ENCODE measurements at places on chromosomes 1 and 21.

- no peak for DNase-seq
Observed at GRCh38 chr1:76082062-76082461, 7.5 kb downstream of the ST6GALNAC3 start.

- no peak for DNase-seq
Observed at GRCh38 chr1:112520166-112520565, 11.4 kb downstream of the WNT2B start.

GRCh38 chr1:11535316-11535715 lies 56.4 kb downstream of the DISP3 start:
- no peak for DNase-seq

DNA sequence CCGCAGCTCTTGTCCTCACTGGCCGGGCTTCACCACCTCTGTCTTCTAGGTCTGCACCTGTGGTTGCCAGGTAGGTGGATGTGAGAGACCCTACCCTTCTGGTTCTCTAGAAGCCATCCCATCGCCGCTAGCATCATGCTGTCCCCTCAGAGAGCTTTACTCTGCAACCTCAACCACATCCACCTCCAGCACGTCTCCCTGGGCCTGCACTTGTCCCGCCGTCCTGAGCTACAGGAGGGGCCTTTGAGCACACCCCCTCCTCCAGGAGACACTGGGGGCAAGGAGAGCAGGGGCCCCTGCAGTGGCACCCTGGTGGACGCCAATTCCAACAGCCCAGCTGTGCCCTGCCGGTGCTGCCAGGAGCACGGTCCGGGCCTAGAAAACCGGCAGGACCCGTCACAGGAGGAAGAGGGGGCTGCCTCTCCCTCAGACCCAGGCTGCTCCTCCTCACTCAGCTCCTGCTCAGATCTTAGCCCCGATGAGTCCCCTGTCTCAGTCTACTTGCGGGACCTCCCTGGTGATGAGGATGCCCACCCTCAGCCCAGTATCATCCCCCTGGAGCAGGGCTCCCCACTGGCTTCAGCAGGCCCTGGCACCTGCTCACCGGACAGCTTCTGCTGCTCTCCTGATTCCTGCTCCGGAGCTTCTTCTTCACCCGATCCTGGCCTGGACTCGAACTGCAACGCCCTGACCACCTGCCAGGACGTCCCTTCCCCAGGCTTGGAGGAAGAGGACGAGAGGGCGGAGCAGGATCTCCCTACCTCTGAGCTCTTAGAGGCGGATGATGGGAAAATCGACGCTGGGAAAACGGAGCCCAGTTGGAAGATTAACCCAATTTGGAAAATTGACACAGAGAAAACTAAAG lies 1.2 kb downstream of the RUSC1 start:
- DNase-seq, result no peak

DNA sequence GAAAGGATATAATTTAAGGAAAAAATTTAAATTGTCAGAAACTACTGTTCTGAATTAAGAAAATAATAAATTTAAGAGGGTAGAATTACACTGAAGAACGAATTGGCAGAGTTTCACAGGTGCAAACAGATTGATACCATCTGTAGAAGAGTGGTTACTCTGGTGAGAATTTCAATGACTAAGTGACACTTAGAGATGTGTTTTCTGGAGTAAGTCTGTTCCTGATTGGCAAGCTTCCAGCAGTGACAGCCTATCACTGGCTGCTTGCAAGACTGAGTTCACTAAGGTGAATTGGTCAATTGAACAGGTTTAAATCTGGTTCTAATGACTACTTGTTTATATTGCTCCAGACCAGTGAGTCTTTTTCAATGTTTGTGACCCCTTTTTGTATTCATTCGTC lies 838.2 kb upstream of the RGS18 start:
- DNase-seq, result no peak

GRCh38 chr1:1205769-1206375 lies 520 bp downstream of the TNFRSF18 start:
- no peak for DNase-seq

- DNase-seq, result no peak
Observed at GRCh38 chr1:87973896-87974295, 645.2 kb downstream of the LMO4 start.

- no peak for DNase-seq
Observed at GRCh38 chr1:246506367-246506673, 759 bp downstream of the SMYD3 start.

GRCh38 chr1:104760017-104760416 lies 1010.3 kb downstream of the AMY1C start:
- no peak for DNase-seq

GRCh38 chr1:152502496-152503180 lies 8.0 kb upstream of the LCE5A start:
- DNase-seq, result no peak

DNA sequence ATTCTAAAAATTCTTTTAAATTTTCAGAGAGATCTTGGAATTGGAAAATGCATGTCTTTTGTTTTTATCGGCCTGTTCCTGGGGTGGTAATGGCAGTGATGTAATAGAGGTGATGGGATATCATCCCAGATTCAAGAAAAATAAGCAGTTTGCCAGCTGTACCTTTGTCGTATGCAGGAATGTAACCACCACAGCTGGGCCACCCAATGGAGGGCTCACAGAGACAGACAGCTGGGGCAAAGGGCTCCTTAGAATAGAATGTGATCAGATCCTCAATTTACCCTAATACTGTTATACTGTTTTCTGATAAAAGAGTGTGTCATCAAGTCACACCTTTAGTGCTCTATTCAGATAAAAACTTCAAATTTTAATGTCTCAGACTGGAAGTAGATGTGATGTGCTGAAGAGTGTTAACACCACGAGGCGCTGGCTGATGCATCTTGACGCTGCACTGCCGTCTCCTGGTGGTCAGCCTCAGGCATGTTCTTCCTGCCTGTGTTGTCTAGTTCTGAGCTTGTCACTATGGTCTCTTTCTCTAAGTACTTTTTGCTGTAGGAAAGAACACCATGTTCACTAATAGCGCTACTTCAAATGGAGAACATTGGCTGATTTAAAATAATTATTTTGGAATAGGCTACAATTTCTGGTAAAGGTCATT lies 78.8 kb downstream of the C1orf21 start:
- DNase-seq, result no peak

DNA sequence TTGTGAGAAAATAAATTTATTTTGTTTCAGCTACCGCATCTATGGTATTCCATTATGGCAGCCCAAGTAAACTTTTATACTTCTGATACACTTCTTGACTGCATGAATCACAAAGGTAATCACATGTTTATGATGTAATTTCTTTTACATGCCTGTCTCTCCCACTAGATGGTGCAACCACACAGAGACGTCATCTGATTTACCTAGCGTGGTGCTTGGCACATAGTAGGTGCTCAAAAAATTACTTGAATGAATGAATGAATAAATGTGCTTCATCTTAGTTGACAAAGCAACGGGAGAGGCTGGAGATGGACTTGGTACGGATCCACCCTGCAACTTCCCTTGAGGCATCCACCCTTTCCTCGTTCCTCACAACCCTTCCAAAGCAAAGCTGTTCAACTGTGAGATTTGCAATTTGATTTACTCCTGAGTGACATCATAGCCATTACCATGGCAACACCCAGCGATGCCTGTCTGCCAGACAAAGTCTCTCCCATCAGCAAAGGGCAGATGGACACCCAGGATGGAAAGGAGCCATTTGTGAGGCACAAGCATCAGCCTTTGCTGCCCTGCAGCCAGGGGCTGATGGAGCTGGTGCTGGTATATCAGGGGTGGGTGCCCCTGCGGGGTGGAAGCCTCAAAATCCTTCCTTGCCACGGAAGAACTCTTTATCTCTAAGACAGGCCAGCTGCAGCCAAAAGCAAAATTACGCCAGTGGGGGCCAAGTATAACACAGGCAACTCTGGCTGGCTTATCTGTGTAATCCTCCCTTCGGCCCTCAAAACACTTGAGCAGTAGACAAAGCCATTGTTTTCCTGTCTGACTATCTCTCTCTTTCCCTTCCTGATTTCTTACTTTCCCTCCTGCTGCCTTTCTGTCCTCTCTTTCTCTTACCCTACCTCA lies 18.9 kb upstream of the VWA5B1 start:
- DNase-seq, result no peak

- DNase-seq, result peak; percentile 46
Observed at GRCh38 chr1:220734571-220735326, 13.4 kb upstream of the MTARC2 start.

DNA sequence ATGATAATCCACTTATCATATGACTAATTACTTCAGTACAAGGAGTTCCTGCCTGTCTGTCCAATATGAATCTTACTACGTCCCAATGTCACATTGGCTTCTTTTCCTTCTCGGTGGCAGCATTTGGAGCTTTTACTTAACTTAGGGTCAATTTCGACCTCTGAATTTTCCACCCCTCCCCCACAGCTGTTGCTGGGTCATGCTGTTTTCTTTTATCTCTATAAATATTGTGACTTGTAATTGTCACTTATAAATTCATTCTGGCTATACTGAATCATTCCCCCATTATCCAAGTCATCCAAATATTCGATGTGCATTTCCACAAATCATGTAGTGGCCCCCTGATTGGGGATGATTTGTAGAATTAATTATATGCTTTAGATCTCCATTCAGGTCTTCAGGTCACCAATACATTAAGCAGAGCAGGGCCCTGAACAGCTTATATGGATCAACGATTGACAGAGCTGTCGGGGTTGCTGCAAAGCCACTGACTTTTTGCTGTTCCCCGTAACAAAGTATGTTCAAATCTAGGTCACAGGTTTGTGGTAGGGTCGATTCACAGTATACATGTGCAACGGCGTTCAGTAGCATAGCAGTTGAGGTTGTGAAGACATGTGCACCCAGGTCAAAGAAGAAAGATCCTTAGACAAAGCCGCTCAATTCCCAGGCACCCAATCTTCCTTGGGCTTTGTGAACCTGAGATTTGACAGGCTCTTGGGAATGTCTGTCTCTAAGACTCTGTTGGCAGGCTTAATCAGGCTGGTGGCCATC lies 18.3 kb upstream of the RNU1-4 start:
- DNase-seq, result no peak

DNA sequence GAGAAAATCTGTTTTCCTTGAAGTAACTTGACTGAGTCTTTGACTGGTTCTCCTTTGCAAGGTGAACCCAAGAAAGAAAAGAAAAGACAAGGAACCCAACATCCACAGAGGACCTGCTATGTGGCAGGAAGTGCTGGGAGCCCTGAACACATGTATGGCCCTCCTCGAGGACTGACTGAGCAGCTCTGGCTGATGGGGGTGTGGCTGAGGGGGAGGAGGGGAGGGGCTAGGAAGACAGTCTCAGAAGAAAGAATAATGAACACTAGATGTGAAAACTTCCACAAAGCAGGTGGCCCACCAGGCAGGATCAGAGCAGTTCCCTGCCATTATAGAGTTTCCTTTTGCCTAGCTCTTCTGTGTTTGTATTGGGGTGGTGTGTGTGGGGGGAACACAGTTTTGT lies 26.1 kb downstream of the NENF start:
- no peak for DNase-seq

Measured in AG04449 (cell line).